ENCODE measurements at places on chromosomes 16 and 17. TPM values are rescaled to one million over a fixed set of nuclear protein-coding genes. Genes with fewer than 3 reads are reported as not detected.

DNA sequence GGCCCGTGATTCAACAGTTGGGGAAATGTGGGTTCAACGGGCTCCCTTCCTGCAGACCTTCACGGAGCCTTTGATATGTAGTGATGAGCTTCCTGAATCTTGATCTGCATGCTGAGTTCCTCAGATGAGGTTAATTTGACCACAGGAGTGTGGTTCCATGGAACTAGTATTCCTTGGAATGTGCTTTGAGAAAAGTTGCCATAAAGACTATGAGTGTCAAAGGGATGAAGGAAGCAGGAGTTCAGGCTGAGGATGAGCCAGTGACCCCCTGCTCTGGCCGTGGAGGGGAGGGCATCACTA is 229.2 kb downstream of the MSI2 start:
- no peak for DNase-seq

- no peak for DNase-seq
These were observed 329.7 kb downstream of the HS3ST3B1 start for GRCh38 chr17:14630621-14631020.

DNA sequence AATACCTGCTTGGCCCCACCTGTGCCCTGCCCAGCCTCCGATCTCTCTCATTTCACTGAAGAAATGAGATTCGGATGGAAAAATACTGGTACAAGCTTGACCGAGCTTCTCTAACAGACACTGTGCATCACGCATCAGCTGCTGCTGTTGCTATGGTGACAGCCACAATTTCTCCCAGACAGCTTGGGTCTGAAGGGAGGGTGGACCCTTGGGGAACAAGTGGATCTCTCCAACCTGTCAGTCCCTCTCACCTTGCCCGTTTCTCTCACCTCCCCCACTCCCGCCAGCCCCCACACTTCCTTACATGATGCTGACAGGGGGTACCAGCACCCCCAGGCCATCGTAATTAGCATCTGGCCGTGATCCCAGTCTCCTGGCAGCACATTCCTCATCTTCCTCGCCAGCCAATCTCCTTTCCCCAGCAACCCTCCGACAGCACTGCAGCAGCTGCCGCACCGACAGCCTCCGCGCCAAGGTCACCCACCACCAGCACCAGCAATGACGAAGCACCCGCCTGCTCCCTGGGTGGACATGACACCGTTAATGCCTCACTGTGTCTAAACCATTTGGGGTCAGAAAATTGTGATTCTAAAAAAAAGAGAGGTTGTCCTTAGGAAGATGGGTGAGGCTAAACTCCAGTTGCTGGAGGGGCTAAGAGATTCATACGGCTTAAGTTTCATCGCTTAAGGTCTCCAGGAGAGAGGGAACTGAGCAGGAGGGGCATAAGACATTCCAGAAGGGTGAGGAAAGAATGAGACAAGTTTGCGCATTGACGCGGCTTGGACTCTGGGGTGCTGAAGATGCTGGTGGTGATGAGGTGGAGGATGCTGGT is 58.6 kb upstream of the TNRC6A start:
- DNase-seq: peak; percentile 34

- DNase-seq: no peak
These were observed 109.7 kb downstream of the PLCG2 start for GRCh38 chr16:81888520-81889394.

GRCh38 chr17:65022751-65023700 is 33.5 kb downstream of the GNA13 start:
- DNase-seq: no peak

MEOX1 gene
- total RNA-seq: not detected

MT1A gene
- total RNA-seq: 0.94 TPM

IGF2BP1 gene
- 434 TPM for total RNA-seq

Measured in WTC11 (cell line).